ENCODE measurements at places on chromosomes 3 and 15. TPM values are rescaled to one million over a fixed set of nuclear protein-coding genes. Genes with fewer than 3 reads are reported as not detected.

DNA sequence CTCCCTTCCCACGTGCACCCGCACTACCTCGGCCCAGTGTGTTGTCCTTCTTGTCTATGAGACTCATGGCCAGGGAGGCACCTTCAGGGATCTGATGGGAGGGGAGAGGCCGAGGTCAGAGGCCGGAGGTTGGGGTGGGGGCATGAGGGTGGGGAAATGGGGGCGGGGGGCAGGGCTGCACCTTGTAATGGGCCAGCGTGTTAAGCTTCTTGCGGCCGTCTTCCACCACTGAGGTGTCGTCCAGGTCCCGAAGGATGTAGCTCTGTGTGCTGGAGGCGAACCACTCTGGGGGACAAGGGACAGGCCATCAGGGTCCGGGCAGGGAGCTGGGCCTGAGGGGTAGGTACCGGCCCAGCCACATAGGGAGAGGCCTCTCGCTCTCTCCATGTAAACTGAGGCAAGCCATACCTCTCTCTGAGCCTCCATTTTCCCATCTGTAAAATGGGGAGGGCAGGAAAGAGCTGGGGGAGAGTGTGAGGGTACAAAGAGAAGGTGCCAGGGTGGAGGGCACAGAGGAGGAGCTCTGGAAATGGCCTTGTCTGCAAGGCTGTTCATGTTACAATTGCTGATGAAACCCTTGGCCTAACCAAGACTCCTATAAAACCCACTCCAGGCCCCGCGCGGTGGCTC, 18.8 kb downstream of the H1-8 start:
- DNase-seq = no peak

Gene ANKDD1A
- 6.1 TPM for total RNA-seq

Gene SMCO1
- not detected for total RNA-seq

- DNase-seq = no peak
These were observed 96.7 kb downstream of the FOXP1 start for GRCh38 chr3:71486831-71487230.

- no peak for DNase-seq
These were observed 141.5 kb downstream of the DUT start for GRCh38 chr15:48472756-48473155.

Measured in WTC11 (cell line).